ENCODE measurements at places on chromosomes 16 and 17.

GRCh38 chr17:35968520-35969054 is 12.7 kb downstream of the CCL16 start:
- DNase-seq, result no peak

DNA sequence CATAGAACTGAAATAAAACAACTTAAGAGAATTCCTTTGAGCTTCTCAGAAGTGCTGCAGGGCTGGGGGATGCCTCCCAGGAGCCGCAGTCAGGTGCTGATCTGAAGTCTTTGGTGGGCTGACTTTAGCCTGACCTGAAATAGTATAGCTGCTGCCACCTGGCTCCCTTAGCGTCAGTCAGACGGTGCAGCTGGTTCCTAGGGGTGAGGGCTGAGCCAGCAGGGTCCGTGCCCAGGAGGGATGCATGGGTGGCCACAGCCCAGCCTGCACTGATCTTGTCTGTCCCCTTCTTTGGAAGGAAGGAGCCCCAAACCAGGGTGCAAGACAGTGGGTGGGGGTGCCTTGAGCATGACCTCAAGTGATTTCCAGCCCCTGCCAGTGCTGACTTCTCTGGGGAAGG is 11.5 kb downstream of the MAPT start:
- DNase-seq, result no peak

DNA sequence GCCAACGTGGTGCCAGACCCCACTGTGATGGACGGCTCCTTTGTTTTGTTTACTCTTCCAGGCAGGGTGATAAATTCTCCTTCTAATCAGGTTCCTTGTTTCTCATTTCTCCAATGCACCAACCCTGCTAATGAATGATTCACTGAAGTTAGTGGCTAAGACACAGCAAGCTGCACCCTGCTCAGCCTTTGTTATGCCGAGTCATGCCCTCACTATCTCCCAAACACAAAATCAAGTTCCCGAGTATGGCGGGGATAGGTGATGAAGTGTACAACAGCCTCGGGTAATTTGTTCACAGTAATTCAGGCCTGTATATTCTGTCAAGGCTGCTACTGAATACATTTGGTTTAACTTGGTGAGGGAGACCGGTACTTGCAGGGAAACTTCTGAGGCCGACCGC is 83.8 kb upstream of the HS3ST4 start:
- DNase-seq, result no peak

- no peak for DNase-seq
These were observed 290.4 kb downstream of the HS3ST3A1 start for GRCh38 chr17:13311306-13311705.

GRCh38 chr17:9958586-9959281 is 53.7 kb upstream of the RCVRN start:
- no peak for DNase-seq

DNA sequence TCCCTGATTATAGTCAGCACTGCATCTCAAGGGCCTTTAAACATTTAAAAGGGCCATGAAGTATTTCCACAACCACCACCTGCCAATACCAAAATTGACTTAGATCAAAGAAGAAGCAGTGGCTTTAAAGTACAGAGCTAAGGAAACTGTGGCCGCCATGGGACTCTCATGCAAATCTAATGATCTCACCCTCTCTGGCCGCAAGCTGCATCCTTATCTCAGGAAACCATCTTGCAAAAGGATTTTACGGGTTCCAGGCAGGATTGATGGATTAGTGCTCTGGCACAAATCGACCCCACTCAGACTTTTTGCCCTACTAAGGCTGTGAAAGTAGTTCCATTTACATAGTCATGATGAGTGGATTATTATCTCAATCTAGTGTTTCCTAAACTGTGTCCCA is 22.6 kb downstream of the CDRT4 start:
- no peak for DNase-seq

DNA sequence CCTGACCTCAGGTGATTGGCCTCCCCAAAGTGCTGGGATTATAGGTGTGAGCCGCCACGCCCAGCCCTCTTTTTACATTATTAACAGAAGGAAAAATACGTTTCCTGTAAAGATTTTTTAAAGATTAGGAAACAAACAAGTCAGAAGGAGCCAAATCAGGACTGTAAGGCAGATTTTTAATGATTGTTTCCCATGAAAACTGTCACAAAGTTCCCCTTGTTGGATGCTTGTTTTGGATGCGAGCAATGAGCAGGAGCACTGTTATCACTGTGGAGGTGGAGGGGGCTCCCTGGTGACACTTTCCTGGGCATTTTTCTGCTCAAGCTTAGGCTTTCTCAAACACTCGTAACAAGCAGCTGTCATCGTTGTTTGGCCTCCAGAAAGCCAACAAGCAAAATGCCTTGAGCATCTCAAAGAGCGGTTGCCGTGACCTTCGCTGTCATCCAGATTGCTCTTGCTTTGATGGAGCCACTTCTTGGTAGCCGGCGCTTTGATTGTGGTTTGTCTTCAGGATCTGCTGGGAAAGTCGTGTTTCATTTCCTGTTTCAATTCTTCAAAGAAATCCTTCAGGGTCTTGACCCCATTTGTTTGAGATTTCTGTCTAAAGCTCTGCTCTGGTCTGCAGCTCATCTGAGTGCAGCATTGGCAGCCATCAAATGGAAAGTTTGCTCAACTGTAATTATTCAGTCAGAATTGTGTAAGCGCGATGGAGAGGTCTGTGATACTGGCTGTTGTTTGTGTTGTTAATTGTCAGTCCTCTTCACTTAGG is 128.7 kb downstream of the RPTOR start:
- DNase-seq, result no peak

- DNase-seq, result no peak
These were observed 157.8 kb downstream of the CDH13 start for GRCh38 chr16:82784573-82784968.

GRCh38 chr17:66985338-66986237 is 21.1 kb downstream of the CACNG4 start:
- no peak for DNase-seq

GRCh38 chr17:59669411-59669810 is 37.8 kb downstream of the PTRH2 start:
- DNase-seq, result no peak

GRCh38 chr17:39538866-39539265 is 68.9 kb downstream of the NEUROD2 start:
- no peak for DNase-seq

DNA sequence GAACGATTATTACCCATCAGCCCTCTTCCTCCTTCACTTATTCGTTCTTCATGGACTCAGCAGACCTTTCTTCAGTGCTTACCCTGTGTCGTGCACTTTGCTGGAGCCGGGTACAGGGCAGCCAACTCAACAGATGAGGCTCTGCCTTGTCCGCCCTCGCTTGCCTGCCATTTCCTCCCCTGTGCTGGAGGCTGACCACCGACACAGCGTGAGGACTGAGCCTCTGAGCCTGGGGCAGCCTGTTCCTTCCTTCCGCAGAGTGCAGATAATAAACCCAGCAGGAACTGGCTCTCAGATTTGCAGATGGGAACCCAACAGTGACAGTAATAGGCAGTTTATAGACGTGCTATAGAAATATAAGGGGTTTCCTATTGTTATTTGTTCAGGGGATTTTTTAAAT is 7.0 kb upstream of the SLC39A11 start:
- no peak for DNase-seq

GRCh38 chr17:32558997-32559650 is 72.3 kb downstream of the CDK5R1 start:
- no peak for DNase-seq

- no peak for DNase-seq
These were observed 17.4 kb downstream of the TMC6 start for GRCh38 chr17:78111016-78111726.

GRCh38 chr16:60648290-60648689 is 1387.9 kb downstream of the CDH8 start:
- DNase-seq, result no peak

- no peak for DNase-seq
These were observed 125.1 kb downstream of the NPIPB5 start for GRCh38 chr16:22635801-22636200.

GRCh38 chr17:32719689-32720088 is 157.2 kb downstream of the MYO1D start:
- no peak for DNase-seq

GRCh38 chr17:35338230-35338629 is 35.2 kb downstream of the SLFN11 start:
- DNase-seq, result no peak

DNA sequence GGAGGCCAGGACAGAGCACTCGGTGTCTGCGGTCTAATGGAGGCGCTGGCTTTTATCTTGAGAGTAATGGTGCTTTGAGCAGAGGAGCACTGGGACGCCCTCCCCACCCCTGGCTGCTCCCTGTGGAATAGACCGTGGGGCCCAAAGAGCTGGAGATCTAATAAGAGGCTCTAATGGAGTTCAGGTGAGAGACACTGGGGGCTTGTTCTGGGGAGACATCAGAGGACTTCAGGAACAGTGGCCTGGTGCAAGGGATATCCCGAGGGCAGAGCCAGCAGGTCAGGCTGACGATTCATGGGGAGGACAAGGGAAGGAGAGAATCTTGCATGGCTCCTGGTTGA is 9.5 kb upstream of the KRT19 start:
- no peak for DNase-seq

DNA sequence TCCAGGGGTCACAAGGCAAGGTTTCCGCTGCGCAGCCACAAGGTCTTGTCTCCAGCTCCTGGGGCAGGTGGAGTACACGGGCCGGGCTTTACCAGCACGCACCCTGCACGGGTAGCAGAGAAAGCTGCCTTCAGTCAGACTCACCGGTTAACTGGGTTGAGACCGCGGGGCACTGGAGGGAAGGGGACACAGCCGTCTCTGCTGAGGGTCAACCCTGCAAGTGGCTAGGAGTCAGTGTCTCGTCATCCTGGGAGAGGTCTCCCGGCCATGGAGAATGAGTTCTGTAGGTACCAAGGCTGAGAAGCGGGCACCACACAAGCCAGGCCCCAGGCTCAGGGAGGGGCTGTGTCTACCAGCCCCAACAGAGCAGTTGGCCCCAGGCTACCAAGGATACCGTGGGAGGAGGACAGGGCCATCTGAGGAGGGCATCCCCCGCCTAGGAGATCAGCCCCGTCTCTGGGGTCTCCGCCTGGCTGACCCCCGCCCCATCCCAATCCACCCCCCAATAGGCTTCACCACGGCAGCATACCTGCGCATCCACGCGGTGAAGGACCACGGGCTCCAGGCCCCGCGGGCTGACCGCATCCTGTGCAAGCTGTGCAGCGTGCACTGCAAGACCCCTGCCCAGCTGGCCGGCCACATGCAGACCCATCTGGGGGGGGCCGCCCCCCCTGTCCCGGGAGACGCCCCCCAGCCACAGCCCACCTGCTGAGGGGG is 2.8 kb upstream of the PRRT2 start:
- no peak for DNase-seq

GRCh38 chr16:71501547-71501946 is 12.4 kb upstream of the ZNF19 start:
- DNase-seq, result no peak

- DNase-seq, result no peak
These were observed 139.1 kb downstream of the SOX9 start for GRCh38 chr17:72259922-72260321.

DNA sequence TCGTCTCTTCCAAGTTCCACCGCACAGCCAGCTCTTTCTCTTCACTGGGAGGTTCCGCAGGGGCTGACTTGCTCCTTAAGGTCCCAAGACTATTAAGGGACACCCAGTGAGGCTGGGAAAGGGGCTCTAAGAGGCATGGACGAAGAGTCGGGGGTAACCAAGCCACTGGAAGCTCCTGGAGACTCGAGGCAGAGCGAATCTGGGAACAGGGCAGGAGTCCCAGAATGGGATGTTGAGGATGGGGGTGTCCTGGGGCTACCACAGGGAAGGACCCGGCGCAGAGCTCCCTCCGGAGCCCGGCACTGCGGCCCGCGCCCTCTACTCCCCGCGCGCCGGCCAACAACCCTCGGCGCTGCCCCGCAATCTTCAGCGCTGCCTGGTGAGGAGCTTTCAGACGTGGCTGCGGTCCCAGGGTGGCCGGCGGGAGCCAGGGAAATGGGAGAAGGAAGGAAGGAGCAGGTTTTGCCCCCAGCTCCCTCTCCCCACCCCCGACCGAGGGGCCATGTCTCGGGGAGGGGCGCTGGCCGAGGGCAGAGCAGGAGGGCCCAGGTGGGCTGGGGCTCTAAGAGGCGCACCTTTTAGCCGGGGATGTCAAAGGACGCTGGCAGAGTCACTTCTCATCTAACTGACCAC is 581 bp downstream of the CHST5 start:
- no peak for DNase-seq

- no peak for DNase-seq
These were observed 5.4 kb downstream of the ARHGAP27 start for GRCh38 chr17:45427181-45427835.

GRCh38 chr17:36880268-36880905 is 56.9 kb upstream of the LHX1 start:
- DNase-seq, result no peak

DNA sequence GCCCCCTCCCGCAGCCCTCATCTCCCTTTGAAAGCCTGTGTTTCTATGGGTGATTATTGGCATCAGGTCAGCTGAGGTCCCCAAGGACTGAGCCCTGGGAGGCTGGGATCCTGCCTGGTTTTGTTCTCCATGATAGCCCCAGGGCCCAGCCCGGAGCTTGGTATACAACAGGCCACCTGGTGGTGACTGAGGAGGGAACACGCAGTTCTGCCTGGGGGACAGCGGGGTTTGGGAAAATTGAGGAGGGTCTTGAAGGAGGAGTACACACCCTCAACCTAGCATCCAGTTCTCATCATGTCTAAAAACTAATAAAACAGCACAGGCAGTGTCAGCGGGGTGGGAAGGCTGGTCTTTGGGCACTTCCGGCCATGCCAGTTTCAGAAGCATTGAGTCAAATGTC is 335.1 kb downstream of the CPPED1 start:
- no peak for DNase-seq

- no peak for DNase-seq
These were observed 52.5 kb downstream of the TBX4 start for GRCh38 chr17:61504697-61505096.

DNA sequence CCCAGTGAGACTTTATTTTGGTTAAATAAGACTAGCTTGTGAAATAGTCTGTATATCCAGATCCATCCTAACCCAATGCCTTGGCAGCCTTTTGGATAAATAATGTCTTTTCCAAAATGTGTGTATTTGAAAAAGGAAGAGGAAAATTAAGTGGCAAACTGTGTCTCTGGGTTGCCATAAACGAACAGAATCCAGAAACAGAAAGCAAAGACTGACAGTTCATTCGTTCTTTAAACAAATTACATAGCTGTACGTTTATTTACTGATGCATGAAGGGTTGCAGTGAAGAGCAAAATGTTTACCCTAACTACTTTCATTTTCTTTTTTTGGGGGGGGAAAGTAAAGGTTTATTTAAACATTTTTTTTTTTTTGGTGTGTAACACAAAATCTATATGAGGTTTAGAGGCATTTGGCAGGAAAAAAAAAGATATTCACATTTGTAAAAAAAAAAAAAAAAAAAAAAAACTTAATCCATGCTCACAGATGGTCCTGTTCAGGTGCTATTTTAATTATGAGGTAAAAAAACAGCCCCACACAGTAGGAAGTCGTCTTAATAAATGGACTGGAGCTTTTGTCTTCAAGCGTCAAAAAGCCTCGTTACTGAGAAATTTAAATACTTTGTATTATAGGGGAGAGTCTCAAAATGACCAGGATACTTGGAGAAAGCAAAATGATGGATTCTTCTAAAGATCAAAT is 245.9 kb downstream of the FTO start:
- no peak for DNase-seq

- no peak for DNase-seq
These were observed 9.5 kb upstream of the USP10 start for GRCh38 chr16:84690088-84690819.

Data from activated CD4-positive, alpha-beta T cell treated with anti-CD3 and anti-CD28 coated beads for 1 hour (primary cell).